ENCODE measurements at places on chromosomes 11 and 22.

DNA sequence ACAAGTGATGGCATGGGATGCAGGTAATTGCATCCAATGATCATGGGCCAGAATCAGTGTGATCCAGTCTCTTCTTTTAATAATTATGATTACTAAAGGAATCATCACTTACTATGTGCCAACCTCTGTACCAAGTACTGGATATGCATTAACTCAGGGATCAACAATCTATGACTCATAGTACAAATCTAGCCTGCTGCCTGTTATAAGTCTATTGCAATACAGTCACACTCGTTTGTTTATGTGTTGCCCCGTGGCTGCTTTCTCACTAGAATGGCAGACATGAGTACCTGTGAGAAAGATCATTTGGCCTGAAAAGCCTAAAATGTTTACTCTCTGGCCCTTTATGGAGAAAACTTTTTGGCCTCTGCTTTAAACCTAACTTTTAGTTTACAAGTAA, 45.0 kb downstream of the OR6Q1 start:
- DNase-seq = no peak

GRCh38 chr22:30351226-30351625, 5.5 kb downstream of the SF3A1 start:
- DNase-seq = no peak

DNA sequence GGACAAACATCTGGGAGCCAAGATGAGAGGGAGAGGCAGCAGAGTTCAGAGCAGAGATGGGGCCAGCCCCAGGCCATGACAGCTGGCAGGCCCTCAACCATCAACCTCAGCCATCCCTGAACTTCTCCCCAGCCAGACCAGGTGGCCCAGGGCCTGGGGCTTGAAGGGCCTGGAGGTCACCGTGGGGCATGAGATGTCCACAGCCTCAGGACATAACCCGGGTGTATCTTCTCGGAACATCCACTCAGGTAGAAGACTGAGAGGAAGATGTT, 12.4 kb upstream of the SLC39A13 start:
- no peak for DNase-seq

- no peak for DNase-seq
Measured at GRCh38 chr11:42972741-42973140, 339.1 kb upstream of the API5 start.

GRCh38 chr11:27234043-27234668, 128.9 kb downstream of the CCDC34 start:
- no peak for DNase-seq

DNA sequence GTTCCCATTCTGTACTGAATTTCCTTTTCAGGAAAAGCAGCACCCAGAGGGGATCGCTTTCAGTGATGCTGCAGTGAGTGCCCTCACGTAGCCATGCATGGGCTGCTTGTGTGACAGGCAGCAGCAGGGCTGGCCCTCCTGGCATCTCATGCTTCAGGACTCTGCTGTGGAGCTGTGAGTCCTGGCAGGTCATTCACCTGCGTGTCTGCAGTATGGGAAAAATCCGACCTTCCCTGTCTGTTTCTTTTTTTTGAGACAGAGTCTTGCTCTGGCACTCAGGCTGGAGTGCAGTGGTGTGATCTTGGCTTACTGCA, 13.4 kb downstream of the GLB1L2 start:
- DNase-seq = no peak

GRCh38 chr22:31098632-31099110, 8.7 kb downstream of the SELENOM start:
- no peak for DNase-seq

DNA sequence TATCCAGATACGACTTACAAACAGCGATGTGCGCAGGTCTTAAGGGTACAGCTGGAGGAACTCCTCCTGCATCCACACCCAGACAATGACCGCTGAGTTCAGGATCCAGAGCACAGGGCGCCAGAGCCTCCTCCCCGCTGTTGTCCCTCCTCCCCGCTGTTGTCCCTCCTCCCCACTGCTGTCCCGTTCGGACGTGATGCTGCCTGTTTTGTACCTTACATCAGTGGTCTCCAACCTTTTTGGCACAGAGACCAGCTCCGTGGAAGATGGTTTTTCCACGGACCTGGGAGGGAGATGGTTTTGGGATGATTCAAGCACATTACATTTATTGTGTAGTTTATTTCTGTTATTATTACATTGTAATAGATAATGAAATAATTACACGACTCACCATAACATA, 62.0 kb downstream of the PHF21B start:
- DNase-seq = no peak

- DNase-seq = no peak
Measured at GRCh38 chr11:32817181-32817851, 12.4 kb upstream of the PRRG4 start.

DNA sequence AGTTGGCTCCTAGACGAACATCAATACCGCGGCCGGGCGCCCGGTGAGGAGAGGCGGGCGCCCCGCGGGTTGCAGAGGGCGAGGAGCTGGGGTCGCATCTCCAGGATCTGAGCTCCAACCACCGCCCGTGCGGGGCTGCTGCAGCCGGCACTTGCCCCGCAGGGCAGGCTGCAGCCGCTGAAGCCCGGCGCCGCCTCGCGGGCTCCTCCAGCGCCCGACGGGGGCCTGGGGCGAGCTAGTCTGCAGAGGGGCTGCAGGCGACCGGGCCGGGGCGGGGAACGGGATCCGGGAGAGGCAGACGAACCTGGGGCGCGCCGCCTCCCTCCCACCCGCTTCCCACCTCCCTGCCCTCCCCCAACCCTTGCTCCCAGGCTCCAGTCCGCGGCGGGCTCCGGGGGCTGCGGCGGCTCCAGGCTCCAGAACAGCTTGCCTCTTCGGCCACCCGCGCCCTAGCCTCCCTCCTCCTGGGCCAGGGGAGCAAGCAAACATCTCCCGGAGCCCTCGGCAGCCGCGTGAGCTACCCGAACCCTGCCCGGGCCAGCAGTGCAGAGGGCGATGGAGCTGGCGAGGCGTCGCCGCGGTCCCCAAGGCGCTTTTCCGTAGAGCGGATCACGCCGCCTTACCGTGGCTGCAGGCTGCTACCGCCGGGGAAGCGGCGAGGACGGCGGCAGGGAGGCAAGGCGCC, 802 bp downstream of the TENM4 start:
- no peak for DNase-seq

GRCh38 chr11:102361086-102362031, 14.3 kb downstream of the BIRC2 start:
- no peak for DNase-seq

- DNase-seq = no peak
Measured at GRCh38 chr22:45155050-45155840, 8.5 kb upstream of the NUP50 start.
